ENCODE measurements at places on chromosomes 12 and 14.
A peak's percentile ranks its signal among the peaks of the same experiment; 100 is the strongest.

DNA sequence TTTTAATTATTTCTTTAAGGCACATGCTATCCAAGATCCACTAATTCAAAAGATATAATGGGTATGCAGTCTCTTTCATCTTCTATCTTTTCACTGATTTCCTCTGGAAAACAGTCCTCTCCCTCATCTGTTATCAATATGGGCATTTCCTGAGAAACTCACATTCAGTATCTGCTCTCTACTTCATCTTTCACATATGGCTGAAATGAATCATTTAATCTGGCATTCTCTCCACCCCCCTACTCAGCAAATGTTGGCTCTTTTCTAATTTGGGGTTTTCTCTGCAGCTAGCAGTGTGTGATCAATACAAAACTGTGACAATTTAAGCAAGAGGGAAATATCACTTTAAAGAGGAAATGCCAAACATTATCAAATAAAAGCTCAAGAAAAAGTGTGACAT is 157.1 kb upstream of the TMTC1 start:
- no peak for DNase-seq

GRCh38 chr14:71591929-71592328 is 340.3 kb upstream of the RGS6 start:
- DNase-seq: no peak

DNA sequence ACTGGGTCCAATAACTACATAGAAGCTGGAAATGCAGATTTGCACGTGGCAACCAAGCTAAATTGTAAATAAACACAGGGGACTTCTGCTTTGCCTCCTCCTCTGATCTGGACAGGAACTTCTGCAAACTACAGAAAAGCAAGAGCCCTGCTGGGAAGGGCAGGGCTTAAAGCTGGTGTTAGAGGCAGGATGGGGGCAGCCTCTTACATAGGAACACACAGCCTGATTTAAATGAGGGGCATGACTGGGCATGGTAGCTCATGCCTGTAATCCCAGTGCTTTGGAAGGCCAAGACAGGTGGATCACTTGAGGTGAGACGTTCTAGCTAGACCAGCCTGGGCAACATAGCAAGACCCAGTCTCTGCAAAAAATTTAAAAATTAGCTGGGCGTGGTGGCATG is 46.7 kb downstream of the ERH start:
- DNase-seq: no peak

GRCh38 chr12:43551971-43552559 is at the start of gene ADAMTS20:
TSS of gene ADAMTS20 (minus strand) at chr12:43552203. CDS start at chr12:43551921, 282 bp downstream.
- DNase-seq: peak; percentile 44

DNA sequence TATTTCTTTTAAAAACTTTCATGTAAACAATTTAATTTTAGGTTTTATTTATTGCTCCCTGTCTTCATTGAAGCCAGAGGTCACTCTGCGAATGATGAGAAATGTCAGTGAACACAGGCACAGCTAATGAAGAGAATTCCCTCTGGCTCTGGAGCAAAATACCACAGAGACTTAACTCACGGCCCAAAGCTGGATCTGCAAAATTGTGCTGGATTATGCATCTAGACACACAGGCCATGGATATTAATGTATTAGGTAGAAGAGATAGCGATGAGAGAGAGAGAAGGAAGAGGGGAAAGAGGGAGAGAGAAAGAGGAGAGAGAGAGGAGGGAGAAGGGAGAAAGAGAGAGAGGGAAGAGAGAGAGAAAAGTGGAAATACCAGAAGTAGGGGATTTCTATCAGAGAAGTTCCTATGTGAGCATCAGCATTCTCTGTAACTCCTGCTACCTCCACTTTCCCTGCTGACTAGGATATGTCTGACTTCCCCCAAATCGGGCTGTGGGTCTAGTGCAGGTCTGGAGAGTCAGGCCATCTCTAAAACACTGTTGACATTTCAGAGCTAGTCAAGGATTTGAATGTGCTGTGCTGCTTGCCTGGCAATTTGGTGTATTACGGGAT is 3.7 kb downstream of the ARHGDIB start:
- no peak for DNase-seq

DNA sequence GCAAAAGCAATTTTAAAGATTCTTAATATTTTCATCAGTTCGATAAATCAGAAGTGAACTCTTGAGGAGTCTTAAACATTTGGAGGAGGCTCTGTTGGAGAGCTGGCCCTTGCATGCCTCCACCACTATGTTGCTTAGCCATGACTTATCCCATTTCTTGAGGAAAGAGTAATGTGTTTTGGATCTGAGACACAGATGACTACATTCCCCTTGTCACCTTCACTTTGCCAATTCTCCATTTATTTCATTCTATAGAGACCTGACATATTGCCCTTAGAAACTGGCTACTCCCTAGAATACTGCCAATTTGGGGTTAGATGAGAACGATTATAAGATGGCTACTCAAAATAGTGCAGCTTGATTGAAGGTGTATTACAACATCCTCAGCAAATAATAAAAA is 157.4 kb upstream of the TMEM260 start:
- no peak for DNase-seq

DNA sequence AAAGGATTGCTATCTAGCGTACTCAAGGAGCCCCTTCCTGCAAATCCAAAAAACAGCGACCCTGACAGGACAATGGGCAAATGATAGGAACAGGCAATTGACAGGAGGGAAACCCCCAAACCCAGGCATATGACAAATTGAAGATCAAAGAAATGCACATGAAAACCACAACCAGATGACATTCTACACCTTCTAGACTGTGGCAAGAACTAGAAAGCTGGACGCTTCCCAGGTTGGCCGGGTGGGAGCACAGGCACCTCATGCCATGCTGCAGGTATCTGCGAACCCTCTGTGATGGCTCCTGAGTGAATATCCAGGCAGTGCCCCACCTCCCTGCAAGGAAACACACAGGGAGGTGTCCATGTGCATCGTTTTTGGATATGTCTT is 37.1 kb downstream of the CMKLR1 start:
- no peak for DNase-seq

DNA sequence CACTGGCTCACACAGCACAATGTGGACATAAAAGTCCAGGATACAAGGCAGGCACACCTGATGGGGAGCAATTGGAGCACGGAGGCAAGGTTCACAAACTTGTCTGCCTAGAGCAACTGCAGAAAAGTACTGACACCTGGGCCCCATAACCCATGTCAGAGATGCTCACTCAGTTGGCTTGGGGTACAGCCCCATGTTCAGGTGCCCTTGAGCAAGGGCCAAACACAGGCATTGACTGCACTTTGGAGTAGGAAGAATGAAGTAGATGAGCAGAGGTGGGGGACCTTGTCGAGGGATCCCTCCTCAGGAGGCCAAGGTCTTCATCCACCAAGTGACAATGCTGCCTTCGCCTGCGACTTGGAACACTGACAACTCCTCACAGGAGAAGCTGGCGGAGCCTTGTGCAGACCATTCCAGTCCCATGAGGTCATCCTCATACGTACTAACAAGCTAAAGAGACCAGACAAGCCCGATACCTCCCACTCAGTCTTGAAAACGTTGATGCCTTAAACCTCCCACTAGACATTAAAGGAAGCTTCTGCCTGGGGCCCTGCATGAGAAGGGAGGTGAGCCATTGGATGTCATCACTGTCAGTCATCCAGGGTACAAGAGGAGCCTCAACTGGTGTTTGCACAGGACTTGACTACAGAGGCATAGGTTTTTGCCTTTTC is 42.5 kb upstream of the C14orf180 start:
- DNase-seq: no peak

DNA sequence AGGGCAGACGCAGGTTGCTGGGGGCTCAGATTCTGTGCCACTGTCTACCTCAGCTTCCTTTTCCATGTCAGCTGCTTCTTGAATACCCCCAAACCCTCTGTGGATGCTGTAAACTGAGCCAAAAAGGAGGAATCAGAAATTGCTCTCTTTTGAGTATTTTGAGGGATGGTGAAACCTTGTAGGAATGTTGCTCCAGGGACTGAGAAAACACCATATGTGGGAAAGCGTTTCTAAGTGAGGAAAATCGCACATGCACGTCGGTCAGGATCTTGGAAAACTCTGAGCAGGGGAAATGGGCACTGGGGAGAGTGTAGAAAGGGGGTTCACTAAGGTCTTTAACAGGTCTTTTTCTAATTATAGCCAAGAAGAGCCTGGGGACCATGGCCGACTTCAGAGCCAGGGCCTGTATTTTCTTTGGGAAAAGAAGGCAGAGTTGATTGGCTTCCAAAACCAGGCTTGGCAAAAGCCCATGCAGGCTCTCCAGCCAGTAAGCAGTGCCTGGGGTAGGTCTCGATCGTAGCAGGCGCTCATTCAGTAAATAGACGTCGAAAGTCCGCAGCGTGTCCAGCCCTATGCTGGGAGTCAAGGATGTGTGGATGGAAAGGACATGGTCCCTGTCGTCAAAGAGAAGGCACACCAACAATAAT is 58.0 kb downstream of the NTF3 start:
- no peak for DNase-seq

DNA sequence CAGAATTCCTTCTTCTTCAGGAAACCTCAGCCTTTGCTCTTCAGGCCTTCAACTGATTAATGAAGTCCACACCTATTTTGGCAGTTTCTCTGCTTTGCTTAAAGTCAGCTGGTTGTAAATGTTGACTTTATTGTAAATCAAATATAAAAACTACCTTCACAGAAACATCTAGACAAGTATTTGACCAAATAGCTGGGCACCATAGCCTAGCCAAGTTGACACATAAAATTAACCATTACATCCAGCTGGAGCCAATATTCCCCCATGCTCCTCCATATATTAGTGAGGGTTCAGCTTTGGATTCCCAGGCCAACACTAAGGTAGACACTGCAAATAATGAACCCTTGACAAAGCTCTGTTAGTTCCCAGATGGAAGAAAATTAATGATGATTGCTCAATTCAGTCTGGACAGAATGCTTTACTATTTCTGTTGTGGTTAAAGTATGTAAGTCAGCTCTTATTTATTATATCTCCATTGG is 125.5 kb downstream of the ZFP36L1 start:
- DNase-seq: no peak

GRCh38 chr14:64966976-64967375 is 5.2 kb downstream of the RAB15 start:
- DNase-seq: no peak

DNA sequence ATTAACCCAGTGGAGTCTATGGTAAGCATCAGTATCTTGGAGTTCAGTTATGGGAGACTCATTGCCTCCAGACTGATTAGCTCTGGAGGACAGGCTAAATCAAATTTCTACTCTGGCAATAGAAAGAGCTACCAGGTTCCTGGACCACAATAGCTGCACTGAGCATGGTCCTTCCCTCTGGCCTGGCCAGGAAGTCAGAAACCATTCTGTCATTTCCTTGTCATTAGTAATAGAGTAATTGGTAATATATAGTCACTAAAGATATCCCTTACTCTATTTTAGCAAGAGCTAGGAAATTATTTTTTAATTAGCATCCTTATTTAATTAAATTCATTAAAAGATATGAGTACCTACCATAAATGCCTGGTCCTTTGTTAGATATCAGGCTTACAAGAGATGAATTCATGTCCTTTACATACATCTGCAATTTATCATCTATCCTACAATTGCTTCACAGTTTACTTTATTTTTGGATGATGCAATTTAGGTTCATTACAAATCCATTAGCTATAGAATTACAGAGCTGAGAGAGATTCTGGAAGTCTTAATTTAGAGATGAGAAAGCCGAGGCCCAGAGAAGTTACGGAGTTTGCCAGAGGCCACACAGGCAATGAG is 23.7 kb upstream of the TDRD9 start:
- no peak for DNase-seq

- DNase-seq: no peak
Observed at GRCh38 chr14:57845802-57846531, 19.9 kb downstream of the SLC35F4 start.

- DNase-seq: no peak
Observed at GRCh38 chr12:75959060-75959459, 72.5 kb downstream of the PHLDA1 start.

- no peak for DNase-seq
Observed at GRCh38 chr12:74317078-74317601, 220.5 kb upstream of the ATXN7L3B start.

GRCh38 chr14:100988011-100988410 is 84.5 kb upstream of the RTL1 start:
- DNase-seq: no peak

GRCh38 chr12:89890161-89890560 is 181.5 kb upstream of the ATP2B1 start:
- no peak for DNase-seq

DNA sequence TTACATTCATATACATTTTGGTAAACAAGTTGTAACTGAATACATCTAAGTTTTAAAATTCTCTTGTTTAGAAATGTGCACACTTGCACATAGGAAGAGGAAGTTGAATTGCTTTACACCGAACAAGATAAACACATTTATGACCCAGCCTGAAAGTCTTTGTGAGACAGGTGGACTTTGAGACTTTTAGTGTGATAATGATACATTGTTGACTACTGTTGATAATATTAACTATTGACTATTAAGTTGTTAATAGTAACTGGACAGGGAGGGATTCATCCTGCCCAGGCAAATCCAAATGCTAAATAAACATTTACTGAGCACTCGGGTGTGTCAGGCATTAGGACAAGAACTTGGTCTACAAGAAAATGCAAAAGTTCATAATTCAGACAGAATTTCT is 68.0 kb downstream of the AVPR1A start:
- no peak for DNase-seq

- no peak for DNase-seq
Observed at GRCh38 chr12:104605685-104606084, 148.9 kb downstream of the CHST11 start.

DNA sequence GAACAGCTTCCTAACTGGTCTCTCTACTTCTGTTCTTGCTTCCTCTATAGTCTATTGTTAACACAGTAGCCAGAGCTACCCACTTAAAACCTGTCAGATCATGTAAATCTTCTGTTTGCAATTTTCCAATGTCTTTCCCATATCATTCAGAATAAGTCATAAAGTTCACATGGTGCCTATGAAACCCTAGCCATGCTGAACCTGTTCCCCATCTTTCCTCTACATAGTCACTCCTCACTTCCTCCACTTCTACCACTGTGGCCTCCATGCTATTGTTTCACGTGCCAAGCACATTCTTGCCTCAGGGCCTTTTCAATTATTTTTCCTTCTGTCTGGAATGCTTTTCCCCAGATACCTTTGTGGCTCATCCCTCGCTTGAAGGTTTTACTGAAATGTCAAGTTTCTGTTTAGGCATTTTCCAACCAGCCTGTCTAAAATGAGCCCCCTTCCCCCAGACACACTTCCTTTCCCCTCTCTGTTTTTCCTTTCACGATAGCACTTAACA is 132.1 kb downstream of the DYRK2 start:
- DNase-seq: no peak

GRCh38 chr14:76514213-76514998 is 138.5 kb downstream of the ESRRB start:
- no peak for DNase-seq

DNA sequence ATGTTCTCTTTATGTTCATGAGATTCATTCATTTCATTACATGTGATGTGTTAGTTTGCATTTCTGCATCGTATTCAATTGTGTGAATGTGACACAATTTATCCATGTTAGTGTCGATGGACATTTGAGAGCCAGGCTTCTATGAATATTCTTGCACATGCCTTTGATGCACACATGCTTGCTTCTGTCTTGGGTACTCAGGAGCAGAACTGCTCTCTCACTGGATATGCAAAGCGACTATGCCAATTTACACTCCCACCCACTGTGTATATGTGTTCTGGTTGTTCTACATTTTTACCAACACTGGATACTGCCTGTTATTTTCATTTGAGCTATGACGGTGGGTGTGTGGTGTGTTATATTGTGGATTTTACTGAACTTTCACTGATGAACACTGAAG is 84.3 kb upstream of the GTF2A1 start:
- DNase-seq: no peak
